ENCODE measurements at places on chromosomes 16 and 17.

DNA sequence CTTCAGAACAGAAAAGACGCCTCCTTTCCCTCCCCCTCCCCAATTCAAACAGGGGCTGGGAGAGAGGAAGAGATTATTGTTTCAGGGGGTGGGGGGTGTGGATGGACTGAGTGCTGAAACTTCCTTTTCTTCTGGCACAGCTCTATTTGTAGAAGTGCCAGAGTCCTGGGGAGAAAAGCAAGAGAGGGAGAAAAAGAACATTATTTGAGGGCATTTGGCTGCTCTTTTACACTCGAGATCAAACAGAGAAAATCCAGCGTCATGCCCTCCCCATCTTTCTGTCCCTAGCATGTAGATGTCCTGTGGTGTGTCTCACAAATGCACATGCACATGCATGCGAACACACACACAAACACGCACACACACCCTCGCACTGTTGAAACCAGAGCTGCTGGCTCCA is 13.0 kb downstream of the ARL4D start:
- no peak for DNase-seq

- no peak for DNase-seq
Measured at GRCh38 chr17:48368352-48368908, 61.6 kb downstream of the SKAP1 start.

DNA sequence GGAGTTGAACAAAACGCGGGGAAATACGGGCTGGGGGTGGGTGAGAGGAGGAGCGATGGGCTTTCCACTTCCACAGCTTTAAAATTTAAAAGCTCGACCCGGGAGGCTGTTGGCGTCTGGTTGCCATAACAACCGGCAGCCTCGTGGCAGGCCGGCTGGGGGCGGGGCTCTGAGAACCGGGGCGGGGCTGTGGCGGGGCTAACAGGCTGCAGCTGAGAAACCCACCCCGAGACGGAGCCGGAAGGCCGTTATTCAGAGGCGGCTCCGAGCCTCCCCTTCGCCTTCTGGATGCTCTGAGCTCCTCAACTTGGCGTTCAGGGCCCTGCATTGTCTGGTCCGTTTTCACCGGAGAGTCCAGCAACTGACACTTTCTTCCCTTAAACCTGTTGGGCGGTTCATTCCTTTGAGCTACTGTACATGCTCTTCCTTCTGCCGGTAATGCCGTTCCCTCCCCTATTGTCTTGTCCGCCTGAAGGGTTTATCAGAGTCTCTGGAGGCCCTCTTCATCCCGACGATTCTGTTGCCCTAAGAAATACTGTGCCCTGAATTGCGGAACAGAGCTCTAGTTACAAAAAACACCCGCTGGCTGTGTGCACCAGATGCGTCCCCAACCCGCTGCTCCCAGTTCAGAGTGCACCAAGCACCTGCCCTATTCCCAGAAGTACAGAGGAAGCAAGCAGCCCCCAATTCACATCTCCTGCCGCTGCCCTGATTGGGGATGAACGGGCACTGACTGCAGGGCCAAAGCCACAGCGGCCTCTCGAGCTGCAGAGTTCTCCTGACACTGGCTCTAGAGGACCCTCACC is 596 bp downstream of the DNAAF8 start:
- DNase-seq, result peak; percentile 90

DNA sequence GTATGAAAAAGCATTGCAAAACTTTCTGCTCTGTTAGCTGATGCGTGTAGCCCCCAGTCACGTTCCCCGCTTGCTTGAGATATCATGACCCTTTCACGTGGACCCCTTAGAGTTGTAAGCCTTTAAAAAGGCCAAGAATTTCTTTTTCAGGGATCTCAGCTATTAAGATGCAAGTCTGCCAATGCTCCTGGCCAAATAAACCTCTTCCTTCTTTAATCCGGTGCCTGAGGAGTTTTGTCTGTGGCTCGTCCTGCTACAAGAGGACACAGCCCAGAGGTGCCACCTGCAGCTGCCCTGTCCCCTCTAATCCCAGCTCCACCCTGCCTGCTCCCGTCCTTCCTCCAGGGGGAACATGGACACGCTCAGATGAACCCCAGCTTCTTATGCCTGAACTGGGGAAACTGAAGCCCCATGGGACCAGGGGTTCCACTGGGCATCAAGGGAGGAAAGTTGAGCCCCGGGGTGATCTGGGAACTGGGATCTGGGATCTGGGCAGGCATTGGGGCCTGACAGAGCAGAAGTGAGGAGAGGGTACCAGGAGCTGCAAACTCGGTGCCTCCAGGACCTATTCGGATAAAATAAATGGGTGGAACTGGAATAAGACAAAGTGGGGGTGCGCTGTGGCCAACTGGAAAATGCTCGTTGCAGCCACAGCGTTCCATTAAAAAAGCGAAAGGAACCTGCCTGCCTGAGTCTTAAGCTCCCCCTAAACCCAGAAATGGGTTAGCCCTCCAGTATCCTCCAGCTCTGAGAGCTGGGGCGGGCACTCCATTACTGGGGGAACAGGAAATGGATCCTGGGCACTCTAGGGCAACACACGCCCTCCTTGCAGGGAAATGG is 19.7 kb downstream of the QPRT start:
- DNase-seq, result no peak

DNA sequence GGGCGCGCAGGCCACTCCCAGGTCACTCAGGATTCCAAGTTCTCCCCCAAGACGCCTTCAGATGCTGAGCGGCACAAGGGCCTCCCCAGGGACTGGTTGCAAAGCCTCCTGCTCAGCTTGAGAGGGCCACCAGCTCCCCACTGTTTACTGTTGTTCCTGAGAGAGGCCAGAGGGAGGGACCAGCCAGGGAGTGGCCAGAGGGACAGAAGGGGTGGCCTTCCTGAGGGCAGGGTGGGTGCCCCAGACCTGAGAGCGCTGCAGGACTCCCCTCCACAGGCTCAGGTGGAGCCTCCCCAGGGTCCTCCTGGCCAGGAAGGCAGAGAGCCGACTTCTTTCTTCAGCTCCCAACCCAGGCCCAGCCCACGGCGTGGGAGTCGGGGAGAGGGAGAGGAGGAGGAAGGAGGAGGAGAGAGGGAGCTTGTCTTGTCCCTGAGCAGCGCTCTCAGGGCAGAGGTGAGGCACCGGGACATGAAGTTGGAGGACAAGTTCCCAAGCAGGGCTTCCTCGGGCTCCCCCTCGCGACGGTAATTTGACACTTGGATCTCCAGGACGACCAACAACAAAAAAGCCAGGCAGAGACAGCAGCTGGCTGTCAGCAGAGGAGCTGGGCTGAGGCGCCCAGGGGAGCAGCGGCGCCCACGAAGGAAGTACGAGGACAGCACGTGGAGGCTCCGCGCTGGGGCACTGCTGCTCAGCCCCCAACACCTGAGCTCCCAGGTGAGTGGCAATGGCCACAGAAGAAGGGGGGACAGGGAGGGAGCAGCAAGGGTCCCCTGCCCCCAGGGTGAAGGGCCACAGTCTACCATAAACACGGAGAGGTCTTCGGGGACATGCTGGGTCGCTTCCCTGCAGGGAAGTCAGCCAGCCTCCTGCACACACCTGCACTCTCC is 497 bp downstream of the SMIM5 start:
- DNase-seq, result peak; percentile 35

- DNase-seq, result no peak
Measured at GRCh38 chr17:3896108-3896967, 3.5 kb upstream of the CAMKK1 start.

DNA sequence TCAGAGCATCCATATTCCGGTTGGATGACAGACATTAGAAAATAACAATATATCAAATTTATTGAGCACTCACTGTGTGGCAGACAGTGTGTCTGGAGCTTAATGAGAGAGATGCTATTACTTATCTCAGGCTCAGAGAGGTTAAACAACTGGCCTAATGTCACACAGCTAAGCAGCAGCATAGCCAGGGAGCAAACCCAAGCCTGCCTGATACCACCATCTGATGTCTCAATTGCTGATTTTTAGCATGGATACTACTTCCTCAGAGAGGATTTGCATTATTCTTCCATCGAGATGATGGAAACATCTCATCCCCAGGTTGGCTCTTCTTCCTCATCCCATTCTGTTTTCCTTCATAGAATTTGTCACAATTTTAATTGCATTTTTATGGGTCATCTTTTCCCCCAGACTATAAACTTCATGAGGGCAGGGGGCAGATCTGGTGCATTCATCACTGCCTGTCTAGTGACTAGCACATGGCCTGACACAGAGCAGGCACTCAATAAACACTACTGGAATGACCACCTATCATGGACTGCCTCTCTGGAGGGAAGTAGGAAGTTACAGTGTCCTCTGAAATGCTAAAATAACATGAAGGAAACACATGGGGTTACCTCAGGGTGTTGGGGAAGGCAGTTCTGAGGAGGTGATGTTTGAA is 344.8 kb upstream of the CCL2 start:
- no peak for DNase-seq

- DNase-seq, result no peak
Measured at GRCh38 chr16:72992142-72992601, 55.8 kb downstream of the ZFHX3 start.

- DNase-seq, result no peak
Measured at GRCh38 chr17:44529864-44530263, 26.7 kb upstream of the GPATCH8 start.

GRCh38 chr16:30997725-30998711 is 12.4 kb downstream of the STX1B start:
- DNase-seq, result no peak

GRCh38 chr16:18839555-18839954 is 38.2 kb upstream of the ARL6IP1 start:
- no peak for DNase-seq

DNA sequence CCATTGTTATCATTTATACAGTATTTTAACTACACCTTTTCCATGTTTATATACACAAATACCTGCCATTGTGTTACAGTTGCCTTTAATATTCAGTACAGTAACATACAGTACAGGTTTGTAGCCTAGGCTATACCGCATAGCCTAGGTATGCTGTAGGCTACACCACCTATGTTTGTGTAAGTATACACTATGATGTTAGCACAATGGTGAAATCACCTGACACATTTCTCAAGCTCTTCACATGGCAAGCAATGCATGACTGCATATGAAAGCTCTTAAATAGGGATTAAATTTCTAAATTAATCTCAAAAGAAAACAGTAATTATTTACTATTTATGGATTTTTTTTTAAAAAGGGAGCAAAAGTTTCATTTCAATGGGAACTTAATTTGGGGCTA is 12.0 kb downstream of the LRRC37B start:
- DNase-seq, result no peak

DNA sequence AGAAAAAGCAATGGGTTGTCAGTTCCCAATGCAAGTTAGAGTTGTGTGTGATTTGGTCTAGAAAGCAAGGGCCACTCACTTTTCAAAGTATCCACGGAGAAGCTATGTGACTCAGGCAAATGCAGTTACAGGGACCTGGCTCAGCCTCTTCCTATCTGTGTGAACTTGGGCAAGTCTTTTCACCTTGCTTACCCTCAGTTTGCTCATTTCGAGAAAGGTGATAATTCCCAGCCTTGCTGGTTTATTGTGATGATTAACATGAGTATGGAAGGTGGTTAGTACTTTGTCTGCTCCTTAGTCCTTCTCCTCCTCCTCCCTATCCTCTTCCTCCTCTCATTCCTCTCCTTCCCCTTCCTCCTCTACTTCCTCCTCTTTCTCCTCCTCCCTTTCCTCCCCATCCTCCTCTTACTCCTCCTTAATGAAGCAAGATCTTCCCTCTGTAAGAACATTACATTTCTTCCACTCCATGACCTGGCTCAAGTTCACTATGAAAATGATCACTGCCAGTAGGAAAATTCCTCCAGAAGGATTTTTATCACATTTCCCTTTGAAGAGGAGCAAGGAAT is 204.0 kb downstream of the GRIN2A start:
- DNase-seq, result no peak

DNA sequence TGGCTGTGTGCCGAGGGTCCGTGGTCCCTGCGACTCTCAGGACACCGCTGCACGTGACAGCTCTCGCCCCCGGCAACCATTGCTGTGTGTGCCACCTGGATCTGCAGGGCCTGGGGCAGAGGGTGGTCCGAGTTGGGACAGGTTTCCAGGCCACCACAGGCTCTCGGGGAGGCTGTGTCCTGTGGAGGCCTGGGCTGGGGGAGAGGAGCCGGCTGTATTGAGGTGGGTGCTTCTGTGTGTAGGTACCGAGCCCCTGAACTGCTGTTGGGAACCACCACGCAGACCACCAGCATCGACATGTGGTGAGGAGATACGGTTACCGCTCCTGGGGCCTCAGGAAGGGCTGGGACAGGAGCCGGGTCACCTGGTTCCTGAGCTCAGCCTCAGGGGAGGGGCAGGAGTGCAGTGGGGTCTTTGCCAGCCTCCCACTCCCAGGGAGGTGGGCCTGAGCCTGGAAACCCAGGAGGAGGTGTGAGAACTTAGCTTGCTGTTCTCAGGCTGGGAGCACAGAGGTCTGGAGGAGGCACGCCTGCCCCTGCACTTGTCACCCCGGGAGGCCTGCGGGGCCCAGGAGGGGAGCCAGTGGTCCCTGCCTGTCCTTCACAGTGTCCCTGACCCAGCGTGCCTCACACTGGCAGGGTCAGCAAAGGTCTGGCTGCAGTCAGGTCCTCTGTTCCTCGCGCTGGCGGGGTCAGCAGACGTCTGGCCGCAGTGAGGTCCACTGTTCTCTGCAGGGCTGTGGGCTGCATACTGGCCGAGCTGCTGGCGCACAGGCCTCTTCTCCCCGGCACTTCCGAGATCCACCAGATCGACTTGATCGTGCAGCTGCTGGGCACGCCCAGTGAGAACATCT is 7.3 kb downstream of the SPATA2L start:
- no peak for DNase-seq

DNA sequence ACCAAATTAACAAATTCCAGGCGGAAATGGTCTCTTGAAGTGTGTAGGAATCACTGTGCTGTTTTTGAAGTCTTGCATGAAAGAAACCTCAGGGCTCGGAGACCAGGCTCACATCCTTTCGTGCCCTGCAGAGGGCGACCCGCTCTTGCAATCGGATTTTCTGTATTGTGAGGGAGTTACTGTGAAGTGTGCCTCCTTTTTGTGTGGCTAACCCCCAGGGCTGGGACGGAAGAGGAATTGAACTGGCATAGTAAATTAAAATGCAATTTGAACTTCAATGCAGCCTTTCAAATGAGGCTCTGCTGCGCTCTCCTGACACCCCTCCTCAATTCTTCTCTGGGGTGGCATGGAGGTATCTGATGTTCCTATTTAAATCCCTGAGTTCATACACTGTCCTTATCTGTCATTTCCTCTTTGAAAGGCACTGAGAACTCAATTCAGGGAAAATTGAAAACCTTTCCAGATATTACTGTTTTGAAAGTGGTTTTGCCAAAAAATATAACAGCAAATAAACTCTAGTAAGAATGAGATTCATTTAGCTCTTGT is 51.5 kb upstream of the MGAT5B start:
- peak; percentile 11 for DNase-seq

DNA sequence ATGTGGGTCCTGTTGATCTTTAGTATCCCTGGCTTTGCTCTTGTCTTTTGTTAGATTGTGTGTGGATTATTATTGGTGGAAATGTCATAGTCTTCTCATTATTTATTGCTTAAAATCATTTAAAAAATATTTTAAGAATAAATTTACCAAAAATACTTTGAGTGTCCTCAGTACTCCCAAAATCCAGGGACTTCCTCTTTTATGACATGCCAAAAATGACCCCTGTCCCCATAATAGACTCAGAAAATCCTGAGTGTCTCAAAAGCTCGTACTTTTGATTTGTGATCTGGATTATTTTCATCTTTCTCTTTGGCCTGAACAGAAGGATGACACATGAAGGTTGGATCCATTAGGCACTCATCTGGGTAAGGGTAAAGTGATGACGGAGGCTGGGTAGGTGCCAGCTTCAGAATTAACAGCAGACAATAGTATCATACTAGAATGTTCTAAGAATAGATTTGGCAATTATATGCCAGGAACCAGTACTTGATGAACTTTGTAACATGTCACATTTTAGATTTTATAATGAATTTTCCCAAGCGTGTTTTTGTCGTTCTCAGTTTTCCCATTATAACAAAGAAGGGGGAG is 602.2 kb upstream of the CDH8 start:
- no peak for DNase-seq

GRCh38 chr17:79837888-79838521 is 1.2 kb downstream of the CBX4 start:
- no peak for DNase-seq
